HuH-7.5 (cell line): ENCODE measurements at places on chromosomes 2 and 18.

DNA sequence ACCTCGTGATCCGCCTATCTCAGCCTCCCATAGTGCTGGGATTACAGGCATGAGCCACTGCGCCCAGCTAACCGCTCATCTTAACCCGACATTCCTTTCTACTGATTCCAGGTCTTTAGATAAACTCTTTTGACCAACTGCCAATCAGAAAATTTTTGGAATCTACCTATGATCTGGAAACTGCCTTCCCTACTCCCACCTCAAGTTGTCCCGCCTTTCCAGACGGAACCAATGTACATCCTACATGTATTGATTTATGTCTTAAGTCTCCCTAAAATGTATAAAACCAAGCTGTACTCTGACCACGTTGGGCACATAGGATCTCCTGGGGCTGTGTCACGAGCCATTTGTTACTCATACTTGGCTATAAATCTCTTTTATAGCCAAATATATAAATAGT lies 3.2 kb upstream of the NEU2 start:
- DNase-seq: no peak

DNA sequence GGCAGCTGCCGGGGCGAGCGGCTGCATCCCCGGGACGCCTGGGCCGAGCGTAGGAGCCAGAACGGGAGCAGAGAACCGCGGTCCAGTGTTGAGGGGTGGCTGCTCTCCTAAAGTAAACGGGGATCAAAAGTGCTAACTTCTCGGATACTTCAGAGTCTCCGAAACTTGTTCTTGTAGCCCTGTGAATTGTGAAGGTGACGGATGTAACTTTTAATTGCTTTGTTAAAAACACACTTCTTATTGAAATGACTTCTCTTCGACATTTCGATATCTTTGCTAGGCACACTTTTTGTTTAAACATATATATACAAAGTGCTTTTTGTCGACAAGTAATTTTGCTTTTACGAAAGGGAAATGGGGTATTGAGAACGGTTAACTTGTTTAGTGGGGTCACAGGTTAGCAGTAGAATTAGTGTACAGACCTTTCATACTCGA lies 540 bp downstream of the ATP9B start:
- no peak for DNase-seq

DNA sequence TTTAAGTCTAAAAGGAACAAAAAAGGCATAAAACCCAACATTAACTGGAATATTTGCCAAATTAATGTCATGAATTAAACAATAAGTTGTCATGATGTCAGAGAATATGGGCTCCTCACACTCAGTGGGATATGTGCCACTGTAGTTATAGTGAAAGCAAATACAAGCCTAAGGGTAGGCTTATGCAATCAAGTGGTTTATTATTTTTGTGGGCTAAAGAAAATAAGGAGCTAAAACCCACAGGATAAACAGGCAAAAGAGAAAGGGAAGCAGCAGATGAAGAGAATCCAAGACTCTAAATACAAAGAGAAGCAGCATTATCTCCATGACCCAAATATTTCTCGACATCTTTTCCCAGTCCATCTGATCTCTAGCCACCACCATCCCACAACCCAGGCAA lies 17.5 kb downstream of the YWHAQ start:
- no peak for DNase-seq

DNA sequence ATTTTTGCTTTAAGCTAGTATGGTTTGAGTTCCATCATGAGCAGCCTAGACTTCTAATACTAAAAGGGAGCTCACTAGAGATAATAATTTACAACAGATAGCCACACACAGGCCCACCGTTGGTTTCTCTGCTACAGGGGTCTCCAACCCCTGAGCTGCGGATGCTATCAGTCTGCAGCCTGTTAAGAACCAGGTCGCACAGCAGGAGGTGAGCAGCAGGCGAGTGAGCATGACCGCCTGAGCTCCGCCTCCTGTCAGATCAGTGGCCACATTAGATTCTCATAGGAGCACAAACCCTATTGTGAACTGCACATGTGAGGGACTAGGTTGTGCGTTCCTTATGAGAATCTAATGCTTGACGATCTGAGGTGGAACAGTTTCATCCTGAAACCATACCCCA lies 150.6 kb downstream of the HRH4 start:
- no peak for DNase-seq

- no peak for DNase-seq
Observed at GRCh38 chr18:76433788-76434187, 61.3 kb downstream of the ZNF516 start.

GRCh38 chr2:121860033-121860757 lies 104.7 kb downstream of the TSN start:
- DNase-seq: no peak

- no peak for DNase-seq
Observed at GRCh38 chr2:187686416-187687024, 132.3 kb upstream of the TFPI start.

GRCh38 chr2:161486111-161486510 lies 70.0 kb downstream of the TBR1 start:
- no peak for DNase-seq

- no peak for DNase-seq
Observed at GRCh38 chr2:235576337-235576910, 82.6 kb downstream of the AGAP1 start.

DNA sequence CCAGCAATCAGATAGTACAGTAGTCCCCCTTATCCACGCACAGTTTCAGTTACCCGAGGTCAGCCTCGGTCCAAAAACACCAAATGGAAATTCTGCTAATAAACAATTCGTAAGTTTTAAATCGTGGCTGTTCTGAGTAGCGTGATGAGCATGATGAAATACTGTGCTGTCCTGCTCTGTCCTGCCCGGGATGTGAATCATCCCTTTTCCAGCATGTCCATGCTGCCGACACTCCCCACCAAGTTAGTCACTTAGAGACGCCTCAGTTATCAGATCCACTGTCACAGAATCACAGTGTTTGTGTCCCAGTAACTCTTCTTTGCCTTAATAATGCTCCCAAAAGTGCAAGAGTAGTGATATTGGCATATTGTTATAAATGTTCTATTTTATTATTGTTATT lies 62.1 kb downstream of the MEX3C start:
- no peak for DNase-seq

- DNase-seq: no peak
Observed at GRCh38 chr2:47029737-47030524, 114.3 kb upstream of the MCFD2 start.

DNA sequence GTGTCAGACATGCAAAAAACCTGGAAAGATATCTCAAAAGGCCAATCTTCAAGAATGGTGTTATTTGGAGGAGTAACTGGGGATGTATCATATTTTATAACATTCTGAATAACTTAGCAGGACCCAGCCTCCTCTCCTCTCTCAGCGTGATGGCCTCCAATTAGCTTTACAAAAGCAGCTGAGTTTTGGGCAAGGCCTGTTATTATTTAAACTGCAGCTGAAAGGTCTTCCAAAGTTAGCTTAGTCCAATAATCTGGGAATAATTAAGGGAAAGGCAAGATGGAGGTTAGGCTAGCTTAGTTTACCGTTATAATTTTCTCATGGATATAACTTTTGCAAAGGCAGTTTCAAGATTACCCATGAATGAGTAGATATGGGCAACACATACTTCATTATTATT lies 32.8 kb upstream of the MPPE1 start:
- no peak for DNase-seq

DNA sequence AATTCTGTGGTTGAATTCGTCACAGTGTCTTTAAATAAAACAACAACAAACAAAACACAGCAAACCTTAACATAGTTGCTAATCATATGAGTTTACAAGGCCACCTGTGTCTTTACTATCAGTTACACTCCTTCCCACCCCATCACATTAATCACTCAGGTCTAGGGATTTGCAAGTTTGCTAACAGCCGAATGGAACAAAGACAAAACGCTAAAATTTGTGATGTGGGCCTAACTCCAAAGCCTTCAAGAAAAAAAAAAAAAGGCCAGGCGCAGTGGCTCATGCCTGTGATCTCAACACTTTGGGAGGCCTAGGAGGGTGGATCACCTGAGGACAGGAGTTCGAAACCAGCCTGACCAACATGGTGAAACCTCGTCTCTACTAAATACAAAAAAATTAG lies 566 bp upstream of the POLI start:
- no peak for DNase-seq

DNA sequence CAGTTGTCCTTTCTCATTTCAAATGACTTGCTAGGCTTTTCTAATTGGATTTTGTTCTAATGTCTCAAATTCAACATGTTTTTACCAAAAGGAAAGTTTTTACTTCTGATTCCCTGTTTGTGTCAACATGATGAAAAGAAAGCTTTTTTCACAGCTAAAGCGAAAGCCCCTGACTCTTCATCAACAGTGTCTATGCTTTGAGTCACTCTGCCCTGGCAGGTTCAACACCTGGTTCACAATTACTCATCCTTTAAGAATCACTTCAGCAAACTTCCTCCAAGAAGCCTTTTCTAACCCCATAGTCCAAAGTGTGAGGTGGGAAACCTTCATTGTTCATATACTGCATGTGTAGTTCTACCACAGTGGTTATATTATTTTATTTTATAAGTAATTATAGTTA lies 7.6 kb upstream of the DSG2 start:
- DNase-seq: no peak

DNA sequence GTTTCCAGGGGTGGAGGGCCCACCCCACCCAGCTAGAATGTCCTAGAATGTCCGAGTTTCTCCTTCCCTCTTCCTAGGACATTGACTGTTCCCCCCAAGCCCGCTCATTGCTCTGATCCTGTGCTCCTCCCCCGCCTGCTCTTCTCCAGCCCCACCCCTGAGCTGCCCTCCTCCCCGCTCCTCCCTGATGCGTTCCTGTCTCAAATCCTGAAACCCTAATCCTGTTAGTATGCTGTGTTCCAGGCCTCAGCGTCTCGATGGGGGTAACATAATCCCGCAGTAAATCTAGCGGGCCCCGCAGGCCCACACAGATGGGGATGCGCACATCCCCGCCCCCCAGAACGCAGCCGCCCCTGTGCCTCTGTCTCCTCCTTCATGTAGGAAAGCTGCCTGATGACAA lies 51.3 kb downstream of the NRP2 start:
- DNase-seq: no peak

- no peak for DNase-seq
Observed at GRCh38 chr2:9709539-9710285, 78.9 kb upstream of the YWHAQ start.

GRCh38 chr2:30048636-30049175 lies 98.1 kb upstream of the YPEL5 start:
- DNase-seq: no peak

GRCh38 chr18:44025421-44025820 lies 655.3 kb upstream of the SETBP1 start:
- DNase-seq: no peak

- DNase-seq: no peak
Observed at GRCh38 chr18:46858290-46858689, 59.0 kb downstream of the PIAS2 start.

DNA sequence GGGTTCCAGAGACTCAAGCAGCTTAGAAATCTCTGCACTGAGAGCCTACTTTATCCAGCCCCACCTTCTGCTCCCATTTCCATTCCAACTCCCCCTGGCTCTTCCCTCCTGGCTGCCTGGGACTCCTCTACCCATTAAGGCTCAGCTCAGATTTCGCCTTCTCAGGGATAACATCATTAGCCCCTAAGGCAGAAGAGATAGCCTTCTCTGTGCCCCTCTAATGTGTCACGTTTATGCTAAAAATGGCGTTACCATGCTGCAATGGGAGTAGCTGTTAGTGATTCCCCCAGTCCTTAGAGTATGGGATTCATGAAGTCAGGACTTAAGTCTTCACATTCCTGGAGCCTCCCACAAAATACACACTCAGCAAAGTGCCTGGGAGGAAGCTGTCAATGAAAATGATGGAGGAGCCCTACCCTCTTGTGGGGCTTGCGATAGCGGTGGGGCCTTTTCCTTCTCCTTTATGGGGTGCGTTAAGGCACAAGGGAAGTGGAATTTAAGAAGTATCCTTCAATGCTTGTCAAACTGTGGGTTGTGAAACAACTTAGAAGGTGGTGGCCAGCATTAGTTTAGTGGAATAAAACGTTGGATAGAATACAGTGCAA lies 144.7 kb upstream of the COPS8 start:
- no peak for DNase-seq

GRCh38 chr18:1954583-1955312 lies 616.6 kb downstream of the METTL4 start:
- DNase-seq: no peak

GRCh38 chr2:17476064-17476463 lies 42.2 kb downstream of the RAD51AP2 start:
- DNase-seq: no peak

GRCh38 chr18:75183973-75184493 lies 24.9 kb downstream of the PTGR3 start:
- DNase-seq: no peak

DNA sequence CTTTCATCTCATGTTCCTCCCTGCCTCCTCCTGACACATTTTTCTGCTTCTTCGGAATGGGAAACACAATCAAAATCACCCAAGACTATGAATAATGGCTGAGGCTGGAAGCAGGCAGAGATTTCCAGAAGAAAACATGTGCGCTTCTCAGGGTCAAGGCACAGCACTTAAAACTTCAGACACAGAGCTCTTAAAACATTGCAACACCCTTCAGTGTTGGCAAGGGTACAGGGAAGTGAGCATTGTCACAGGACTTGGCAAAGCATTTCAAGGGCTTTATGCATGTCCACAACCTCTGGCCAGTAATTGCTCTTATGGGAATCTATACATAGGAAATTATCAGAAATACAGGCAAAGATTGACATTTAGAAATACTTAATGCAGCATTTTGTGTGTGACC lies 477.6 kb upstream of the KLHL29 start:
- DNase-seq: no peak

DNA sequence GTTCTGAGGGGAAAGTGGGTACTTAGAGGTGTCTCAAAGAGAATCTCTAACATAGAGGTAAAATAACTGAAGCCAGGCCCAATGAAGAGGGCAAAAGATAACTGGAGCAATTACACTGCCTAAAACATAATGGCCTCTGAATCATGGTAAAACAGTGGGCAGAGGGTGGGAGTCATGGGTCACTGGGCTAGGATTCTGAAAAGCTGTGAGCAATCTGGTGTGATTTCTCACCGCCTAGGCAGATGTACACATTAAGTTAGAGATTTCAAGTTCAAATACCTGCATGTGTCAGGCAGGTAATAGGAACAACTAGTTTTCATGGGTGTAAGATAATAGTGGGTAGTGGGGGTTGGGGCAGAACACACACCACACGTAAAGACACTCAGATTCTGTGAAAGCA lies 45.6 kb downstream of the INSIG2 start:
- no peak for DNase-seq

DNA sequence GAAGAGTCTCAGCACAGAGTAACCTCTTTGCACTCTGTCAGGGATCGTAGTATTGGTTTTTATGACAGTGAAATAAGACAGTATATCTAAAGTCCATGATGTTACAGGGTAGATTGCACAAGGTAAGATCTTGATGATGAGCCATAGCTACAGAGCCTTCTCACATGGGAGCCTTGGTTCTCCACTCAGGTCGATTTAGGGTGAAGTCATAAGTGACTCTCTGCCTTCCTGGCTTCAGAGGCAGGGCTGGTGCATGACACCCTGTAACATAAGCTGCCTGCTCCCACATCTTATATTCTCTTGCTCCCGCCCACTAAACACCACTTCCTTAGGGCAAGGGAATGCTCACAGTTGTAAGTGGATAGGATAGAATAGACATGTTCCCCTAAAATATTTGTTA lies 13.3 kb downstream of the DAPL1 start:
- no peak for DNase-seq

- DNase-seq: no peak
Observed at GRCh38 chr2:191929288-191929687, 82.4 kb upstream of the CAVIN2 start.

GRCh38 chr2:151200844-151201243 lies 60.8 kb downstream of the RBM43 start:
- no peak for DNase-seq
